ENCODE measurements at places on chromosomes 1 and 21.

- DNase-seq, result no peak
Observed at GRCh38 chr21:44778499-44778911, 23.1 kb downstream of the UBE2G2 start.

DNA sequence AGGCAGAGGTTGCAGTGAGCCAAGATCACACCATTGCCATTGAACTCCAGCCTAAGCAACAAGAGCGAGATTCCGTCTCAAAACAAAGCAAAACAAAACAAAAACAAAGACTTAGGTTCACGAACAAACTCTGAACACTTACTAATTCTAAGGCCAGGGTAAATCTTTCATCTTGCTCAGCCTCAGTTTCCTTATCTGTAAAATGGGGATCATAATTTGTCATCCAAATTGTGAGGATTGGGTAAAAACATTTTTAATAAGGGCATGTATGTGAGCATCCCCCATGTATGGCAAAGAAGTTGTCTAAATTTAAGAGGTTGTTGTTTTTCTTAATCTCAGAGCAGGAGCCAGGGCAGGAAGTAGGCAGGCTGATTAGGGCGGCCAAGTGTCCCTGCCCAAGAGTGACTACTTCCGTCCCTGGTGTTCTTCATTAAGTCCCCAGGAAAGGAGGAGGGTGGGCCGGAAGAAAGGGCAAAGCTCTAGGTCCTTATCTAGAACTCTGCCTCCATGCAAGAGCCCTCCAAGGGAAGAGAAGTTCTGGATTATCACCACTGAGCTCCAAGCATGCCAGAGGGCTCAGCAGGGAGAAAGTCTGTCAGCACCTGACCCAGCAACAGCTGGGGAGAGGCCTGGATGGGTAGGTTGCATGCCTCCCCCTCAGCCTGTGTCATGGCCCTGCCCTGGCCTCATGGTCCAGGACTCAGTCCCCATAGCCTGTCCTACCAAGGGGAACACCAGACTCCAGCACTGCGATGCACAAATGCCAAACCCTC is 49.9 kb upstream of the CLIC4 start:
- DNase-seq, result no peak

DNA sequence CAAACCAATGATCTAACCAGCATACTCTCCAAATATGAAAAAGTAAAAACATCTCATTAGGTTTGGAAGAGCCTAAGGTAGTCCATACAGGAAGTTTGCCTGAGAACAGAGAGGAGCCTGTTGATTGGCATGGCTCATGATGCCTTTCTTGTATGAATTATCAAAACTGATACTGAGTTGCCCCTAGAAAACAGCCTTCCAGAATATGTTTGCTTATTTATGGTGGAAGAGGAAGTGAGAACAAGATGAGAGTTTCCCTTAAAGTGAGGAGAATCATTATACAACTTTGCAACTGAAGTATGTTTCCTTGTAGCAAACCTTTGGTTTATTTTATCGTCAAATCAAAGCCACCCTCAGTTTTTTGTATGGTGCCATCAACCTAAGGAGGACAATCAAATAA is 23.8 kb upstream of the KIAA1614 start:
- DNase-seq, result no peak

GRCh38 chr1:213269829-213270228 is 218.8 kb downstream of the RPS6KC1 start:
- DNase-seq, result no peak

DNA sequence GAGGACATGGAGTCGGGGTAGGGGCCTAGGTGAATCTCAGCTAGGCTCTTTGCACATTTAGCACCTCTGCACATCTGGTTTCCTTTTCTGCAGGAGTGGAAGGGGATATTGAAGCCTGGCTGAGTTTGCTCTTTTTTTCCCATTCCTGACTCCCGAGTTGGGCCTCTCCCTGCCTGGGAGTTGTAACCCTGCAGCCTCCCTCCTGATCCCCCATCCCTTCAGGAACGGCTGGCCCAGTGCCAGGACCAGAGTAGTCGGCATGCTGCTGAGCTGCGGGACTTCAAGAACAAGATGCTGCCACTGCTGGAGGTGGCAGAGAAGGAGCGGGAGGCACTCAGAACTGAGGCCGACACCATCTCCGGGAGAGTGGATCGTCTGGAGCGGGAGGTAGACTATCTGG is 836 bp downstream of the OLFML3 start:
- DNase-seq, result peak; percentile 46

GRCh38 chr1:247386687-247387086 is 29.3 kb upstream of the NLRP3 start:
- DNase-seq, result peak; percentile 31

GRCh38 chr1:25107643-25108010 is 124.7 kb downstream of the SYF2 start:
- DNase-seq, result no peak
